Activated CD8-positive, alpha-beta memory T cell treated with anti-CD3 and anti-CD28 coated beads, Interleukin-2, amount 50 U/mL, for 48 hours (primary cell): ENCODE measurements at places on chromosomes 3 and 15.

- no peak for DNase-seq
Observed at GRCh38 chr15:75666823-75667501, 19.2 kb downstream of the SNX33 start.

DNA sequence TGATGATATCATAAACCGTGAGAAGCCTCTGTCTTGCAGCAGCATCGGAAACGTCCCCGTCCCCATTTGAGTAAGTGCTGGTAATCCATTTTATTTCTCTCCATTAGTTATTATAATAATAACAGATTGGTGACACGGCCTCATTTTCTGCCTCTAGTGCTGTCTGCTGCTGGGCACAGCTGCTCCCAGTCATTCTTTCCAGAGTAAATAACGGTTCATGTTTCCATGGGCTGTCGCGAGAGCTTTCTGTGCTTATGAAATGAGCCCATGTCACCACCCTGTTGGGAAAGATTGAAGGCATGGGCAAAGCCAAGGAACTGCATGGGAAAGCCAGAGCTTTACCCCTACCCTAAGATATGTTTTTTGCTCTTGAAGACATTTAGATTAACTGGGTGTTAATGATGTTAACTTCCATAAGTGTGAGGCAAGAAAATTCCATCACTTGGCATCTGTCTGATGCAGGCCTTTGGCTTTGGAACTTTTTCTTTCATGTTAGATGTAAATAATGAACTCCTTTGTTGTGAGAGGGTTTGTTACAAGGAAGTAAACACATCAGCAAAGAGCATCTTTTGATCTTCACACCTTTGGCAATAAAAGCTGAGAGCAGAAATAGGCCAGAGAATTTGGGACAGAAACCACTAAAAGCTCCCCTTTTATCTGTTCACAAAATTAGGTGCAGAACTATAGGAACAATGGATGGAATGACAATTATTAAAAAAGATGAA lies 141.8 kb downstream of the FILIP1L start:
- no peak for DNase-seq

DNA sequence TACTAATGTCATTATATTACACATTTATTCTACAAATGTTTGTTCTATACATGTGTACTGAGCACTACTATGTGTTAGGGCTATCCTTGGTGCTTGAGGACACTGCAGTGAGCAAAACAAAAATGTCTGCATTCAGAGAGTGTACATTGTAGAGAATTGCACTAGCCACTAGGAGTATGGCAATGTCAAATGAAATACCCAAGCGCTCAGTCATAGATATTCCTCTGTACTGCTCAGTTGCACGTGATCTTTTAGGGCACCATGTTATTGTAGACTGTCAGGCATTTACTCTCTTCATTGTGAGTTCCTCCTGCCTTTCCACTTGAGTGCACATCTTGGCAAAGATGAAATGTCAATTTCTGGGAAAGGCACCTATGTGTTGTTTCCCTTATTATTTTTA lies 36.8 kb downstream of the FNDC3B start:
- DNase-seq: no peak

DNA sequence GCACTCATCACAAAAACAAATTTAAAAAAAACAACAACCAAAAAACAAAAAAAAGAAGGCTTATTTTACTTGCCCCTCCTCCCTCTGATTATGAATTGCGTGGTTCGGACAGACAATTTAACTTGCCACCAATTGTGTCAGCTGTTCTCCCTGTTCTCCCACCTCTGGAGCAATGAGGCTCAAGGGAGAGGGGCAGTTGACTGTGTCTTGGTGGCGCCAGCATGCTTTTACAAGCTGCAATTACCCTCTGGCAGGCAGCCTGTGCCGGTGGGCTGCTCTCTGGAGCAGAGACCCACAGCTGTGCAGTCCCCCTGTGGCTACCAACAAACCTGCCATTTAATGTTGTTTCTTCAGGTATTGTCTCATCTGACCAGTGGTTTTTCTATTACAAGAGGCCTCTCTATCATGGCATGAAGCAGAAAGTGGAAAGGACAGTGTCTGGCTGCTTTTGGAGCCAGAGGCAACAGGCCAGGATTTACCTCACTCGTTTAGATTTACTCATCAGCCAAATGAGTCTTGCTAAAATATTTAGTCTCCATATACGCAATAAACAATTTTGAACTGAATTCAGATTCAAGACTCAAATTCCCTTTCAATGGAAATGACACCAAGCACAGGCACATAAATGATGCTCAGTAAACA lies 192.0 kb upstream of the TPRG1 start:
- DNase-seq: no peak

- DNase-seq: no peak
Observed at GRCh38 chr15:88391006-88391405, 76.2 kb downstream of the MRPL46 start.

DNA sequence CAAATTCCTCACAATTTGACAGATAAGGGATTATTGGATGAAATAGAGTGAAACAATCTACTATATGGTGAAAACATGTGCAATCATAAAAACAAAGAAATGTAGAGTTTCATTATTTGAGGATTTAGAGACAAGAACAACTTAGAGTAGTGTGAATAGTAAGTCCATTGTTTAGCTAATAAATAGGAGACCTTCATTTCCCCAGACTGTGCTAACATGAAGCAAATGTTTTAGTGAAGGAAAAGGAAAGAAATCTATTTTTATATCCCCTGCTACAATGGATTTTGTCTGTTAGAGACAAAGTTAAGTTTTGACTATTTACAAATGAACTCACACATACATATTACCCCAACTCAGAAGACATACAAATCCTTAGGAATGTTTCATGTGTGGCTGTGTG lies 77.8 kb downstream of the EFL1 start:
- DNase-seq: no peak

DNA sequence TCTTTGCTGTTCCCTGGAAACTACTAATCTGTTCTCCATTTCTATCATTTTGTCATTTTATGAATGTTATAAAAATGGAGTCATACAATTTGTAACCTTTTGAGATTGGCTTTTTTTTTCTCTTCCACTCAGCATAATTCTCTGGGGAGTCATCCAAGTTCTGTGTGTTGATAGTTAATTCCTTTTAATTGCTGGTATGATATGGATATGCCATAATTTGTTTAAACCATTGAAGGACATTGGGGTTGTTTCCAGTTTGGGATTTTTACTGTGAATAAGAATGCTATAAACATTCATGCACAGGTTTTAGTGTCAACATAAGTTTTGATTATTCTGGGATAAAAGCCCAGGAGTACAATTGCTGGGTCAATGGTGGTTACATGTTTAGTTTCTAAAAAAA lies 279.4 kb downstream of the WNT5A start:
- no peak for DNase-seq
